ENCODE measurements at places on chromosomes 1 and 21. TPM values are rescaled to one million over a fixed set of nuclear protein-coding genes. Genes with fewer than 3 reads are reported as not detected.

- H3K27ac ChIP-seq = no peak overlapping the region
- H3K4me1 ChIP-seq = no peaks in the 10 kb centered on the region
- H3K27me3 ChIP-seq = peaks cover 2% of the 10 kb centered on the region
- H3K4me3 ChIP-seq = no peak overlapping the region
- DNase-seq = no peak
Observed at GRCh38 chr1:29249170-29249691, 12.9 kb downstream of the PTPRU start.

- H3K4me3 ChIP-seq = no peak overlapping the region
- DNase-seq = no peak
- no peaks in the 10 kb centered on the region for H3K27me3 ChIP-seq
- no peak overlapping the region for H3K27ac ChIP-seq
- no peaks in the 10 kb centered on the region for H3K4me1 ChIP-seq
Observed at GRCh38 chr1:104593413-104594187, 843.9 kb downstream of the AMY1C start.

DNA sequence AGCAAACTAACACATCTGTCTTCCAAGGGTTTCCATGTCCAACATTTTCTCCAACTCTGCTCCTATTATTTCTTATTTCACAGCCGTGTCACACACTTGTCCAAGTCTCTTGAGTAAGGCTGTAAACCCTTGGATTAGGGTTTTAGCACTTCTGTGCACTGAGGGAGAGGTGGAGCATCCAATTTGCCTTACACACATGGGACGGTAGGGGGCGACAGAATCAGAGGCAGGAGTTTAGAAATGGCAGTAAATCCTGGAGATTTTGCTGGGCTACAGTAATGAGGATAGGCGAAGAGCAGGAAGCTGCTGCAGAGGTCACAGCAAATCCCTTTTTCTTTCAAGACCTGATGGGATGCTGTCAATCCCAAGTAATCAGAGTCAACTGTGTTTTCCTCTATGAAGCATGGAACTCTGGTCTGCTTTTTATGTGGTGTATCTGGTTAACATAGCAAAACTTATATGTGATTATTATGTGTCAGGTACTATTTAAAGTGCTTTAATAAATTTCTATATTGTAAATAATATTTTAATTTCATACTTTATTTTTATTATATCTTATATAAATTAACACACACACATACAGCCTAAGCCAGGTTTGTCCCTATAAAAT, 15.4 kb upstream of the LCE5A start:
- H3K4me3 ChIP-seq = no peak overlapping the region
- no peak for DNase-seq
- no peaks in the 10 kb centered on the region for H3K36me3 ChIP-seq
- H3K4me1 ChIP-seq = no peaks in the 10 kb centered on the region
- peaks cover 9% of the 10 kb centered on the region for H3K27me3 ChIP-seq

FCER1G gene
- total RNA-seq = 22.1 TPM

GRCh38 chr21:44259082-44259705, 2.5 kb downstream of the DNMT3L start:
- no peaks in the 10 kb centered on the region for H3K4me1 ChIP-seq
- DNase-seq = no peak
- H3K36me3 ChIP-seq = no peaks in the 10 kb centered on the region
- H3K27ac ChIP-seq = no peak overlapping the region
- no peak overlapping the region for H3K4me3 ChIP-seq

DNA sequence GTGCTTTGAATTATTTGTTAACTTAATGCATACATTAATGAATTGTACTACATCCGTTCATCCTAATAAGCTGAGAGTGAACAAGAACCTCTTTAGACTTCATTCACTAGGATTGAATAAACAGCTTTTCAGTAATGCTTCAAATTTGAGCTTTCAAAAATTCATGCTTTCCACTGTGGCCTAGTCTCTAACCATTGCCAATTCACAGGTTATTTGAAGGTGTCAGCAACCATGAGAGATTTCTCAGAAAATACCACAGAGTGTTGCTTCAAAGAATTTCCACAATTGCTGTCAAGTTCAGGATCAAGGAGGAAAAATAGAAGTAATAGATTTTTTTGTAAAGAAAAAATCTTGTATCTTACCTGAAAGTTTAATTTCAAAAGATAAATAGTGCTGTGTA, 72.7 kb downstream of the AK5 start:
- peaks cover 8% of the 10 kb centered on the region for H3K36me3 ChIP-seq
- H3K4me1 ChIP-seq = peaks cover 29% of the 10 kb centered on the region
- H3K27ac ChIP-seq = peak overlapping the region; percentile 31
- no peak for DNase-seq

- H3K36me3 ChIP-seq = no peaks in the 10 kb centered on the region
- H3K4me3 ChIP-seq = no peak overlapping the region
- no peak overlapping the region for H3K27ac ChIP-seq
- DNase-seq = no peak
Observed at GRCh38 chr1:170460001-170460400, 72.0 kb upstream of the GORAB start.

IFI44 gene
- total RNA-seq = 180 TPM

DNA sequence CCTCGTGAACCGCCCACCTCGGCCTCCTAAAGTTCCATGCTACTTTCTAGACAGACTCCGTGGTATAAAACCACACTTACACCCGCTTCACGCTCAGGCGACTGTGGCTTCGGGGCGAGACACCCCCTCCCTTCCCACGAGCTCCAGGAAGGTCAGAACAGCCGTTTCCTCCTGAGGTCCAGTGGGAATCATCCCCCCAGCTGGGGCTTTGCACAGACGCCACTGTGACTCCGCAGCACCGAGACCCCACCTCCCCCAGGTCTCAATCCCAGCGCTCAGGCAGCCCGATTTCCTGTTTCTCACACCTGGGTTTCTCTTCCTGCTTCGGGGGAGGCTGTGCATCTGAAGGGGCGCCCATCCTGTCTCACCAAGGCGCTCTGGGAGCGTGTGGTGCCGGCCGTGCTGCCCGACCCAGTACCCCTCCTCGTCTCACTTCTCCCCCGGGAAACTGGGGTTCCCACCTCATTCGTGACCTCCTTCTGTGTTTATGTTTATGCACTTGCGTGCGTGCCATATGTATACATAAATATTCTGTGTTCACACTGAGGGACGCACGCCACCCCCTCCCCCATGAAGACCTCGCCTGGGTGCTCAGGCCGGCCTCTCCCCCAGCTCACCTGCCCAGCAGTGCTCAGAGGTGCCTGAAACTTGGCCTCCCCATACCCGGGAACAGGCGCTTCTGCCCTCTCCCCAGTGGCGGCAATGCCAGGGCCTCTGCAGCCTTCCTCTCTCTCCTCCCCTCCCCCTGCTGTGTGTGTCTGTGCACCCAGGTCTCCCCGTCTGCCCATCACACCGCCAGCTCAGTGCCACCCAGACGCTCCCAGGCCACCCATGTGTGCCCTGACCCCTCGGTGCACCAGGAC, 14.6 kb downstream of the SLC35E2B start:
- DNase-seq = peak; percentile 69
- peaks cover 16% of the 10 kb centered on the region for H3K4me1 ChIP-seq
- peak overlapping the region; percentile 81 for H3K4me3 ChIP-seq
- H3K36me3 ChIP-seq = peaks cover 2% of the 10 kb centered on the region

DNA sequence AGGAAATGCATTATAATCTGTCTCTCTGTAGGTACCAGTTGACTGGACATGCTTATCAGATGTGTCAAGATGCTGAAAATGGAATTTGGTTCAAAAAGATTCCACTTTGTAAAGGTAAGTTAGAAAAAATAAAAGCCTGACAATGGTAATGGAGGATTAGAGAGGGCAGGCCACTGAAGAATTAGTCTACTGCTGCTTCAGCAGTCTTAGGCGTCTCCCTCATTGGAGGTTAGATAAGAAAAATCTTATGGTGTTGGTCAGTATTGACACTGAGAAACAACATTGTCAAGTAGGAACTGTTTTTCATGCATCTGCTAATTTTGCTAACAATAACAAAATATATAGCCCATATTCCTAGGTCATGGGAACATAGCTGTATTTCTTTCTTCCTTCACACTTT, 20.1 kb downstream of the CR2 start:
- H3K27me3 ChIP-seq = no peaks in the 10 kb centered on the region
- H3K4me1 ChIP-seq = peaks cover 11% of the 10 kb centered on the region
- H3K4me3 ChIP-seq = no peak overlapping the region
- no peaks in the 10 kb centered on the region for H3K36me3 ChIP-seq

Measured in activated naive CD8-positive, alpha-beta T cell treated with anti-CD3 and anti-CD28 coated beads, Interleukin-2, amount 10 ng/mL, durations not matched to agents 7 days and 5 days (primary cell).